A549 treated with Hydrocortisone at 1 μM for 4 hours (cell line): ENCODE measurements at places on chromosomes 13 and 19. TPM values are rescaled to one million over a fixed set of nuclear protein-coding genes. Genes with fewer than 3 reads are reported as not detected.

The LGALS7B gene
- total RNA-seq: 0.23 to 0.69 TPM (median 0.54 TPM) in 4 of 5 replicates, not detected in the other

The ZNF177 gene
- 0.43 to 0.76 TPM (median 0.58 TPM) in 5 replicates for total RNA-seq

The IL11 gene
- total RNA-seq: 11.8 to 15.1 TPM (median 12.3 TPM) in 5 replicates

The ZNF888 gene
- total RNA-seq: not detected in 5 replicates

The FFAR2 gene
- total RNA-seq: not detected in 5 replicates

The CYP2A6 gene
- 0.08 TPM in 1 of 5 replicates, not detected in the others for total RNA-seq

The KLK8 gene
- not detected in 5 replicates for total RNA-seq

The CDC37 gene
- 166 to 190 TPM (median 172 TPM) in 5 replicates for total RNA-seq

The PKN1 gene
- 76.0 to 79.2 TPM (median 76.5 TPM) in 5 replicates for total RNA-seq

The CCDC70 gene
- not detected in 5 replicates for total RNA-seq

The LYPD3 gene
- 0.27 to 0.63 TPM (median 0.30 TPM) in 5 replicates for total RNA-seq

The SOX21 gene
- total RNA-seq: 0.36 to 0.51 TPM (median 0.44 TPM) in 5 replicates

The CYP4F2 gene
- total RNA-seq: 0.06 to 0.17 TPM (median 0.17 TPM) in 4 of 5 replicates, not detected in the other

The AMER2 gene
- total RNA-seq: not detected in 5 replicates

The TNNT1 gene
- total RNA-seq: 108 to 144 TPM (median 132 TPM) in 5 replicates

The ZSCAN1 gene
- total RNA-seq: not detected in 5 replicates

The IZUMO2 gene
- total RNA-seq: not detected in 5 replicates
